ENCODE measurements at places on chromosomes 1 and 21. TPM values are rescaled to one million over a fixed set of nuclear protein-coding genes. Genes with fewer than 3 reads are reported as not detected.

DNA sequence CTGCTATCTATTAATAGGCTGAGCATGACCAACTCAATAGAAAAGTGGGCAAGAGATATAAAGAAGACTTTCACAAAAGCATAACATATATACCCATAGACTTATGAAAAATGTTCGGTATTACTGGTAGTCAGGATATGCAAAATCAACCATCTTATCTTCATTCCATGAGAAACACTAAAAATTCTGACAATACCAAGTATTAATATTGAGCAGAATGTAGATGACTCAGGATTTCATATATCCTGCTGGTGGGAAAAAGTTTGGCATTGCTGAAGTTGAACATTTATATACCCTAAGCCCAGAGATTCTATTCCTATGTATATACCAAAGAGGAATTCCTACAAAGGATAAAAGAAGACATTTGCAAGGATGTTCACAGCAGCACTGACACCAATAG is 138.3 kb downstream of the CLEC20A start:
- DNase-seq, result no peak

- no peak for DNase-seq
Measured at GRCh38 chr1:23553231-23554126, 5.8 kb downstream of the ID3 start.

DNA sequence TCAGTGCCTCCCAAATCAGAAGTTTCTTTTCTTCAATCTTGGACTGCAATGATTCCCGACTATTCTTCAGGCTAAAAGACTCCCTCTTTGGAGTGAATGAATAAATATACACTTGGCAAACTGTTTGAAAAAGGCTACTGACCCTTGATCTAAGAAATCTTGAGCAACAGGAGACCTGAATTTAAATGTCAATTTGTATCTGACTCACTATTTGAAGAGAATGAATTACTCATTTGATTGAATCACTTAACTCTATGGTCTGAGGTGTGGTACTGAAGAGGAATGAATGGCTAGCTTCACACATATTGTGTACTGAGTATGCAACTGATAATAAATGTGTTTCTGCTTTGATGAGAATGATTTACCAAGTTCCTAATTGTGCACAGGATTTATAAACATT is 4.6 kb upstream of the SMG7 start:
- DNase-seq, result no peak

GRCh38 chr1:101632548-101633272 is 364.0 kb downstream of the OLFM3 start:
- DNase-seq, result no peak

- DNase-seq, result no peak
Measured at GRCh38 chr1:208643005-208643597, 398.9 kb upstream of the PLXNA2 start.

- no peak for DNase-seq
Measured at GRCh38 chr1:232937741-232938375, 12.6 kb upstream of the NTPCR start.

DNA sequence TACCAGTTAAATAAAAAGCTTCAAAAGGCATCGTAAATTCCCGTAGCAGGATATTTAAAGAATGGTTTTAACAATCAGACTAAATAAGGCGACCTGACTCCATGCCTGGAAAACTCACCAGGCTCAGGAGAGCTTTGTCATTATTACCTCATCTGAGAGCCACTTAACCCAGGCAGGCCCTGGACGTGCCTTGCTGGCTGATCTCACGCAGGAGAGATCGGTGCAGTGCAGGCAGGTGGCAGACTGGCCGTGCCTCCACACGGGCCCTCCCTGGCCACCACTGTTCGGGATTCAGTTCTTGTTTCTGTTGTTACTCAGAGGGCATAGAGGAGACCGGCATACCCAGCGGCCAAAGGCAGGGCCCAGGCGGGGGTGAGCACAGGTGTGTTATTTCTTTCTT is 6.4 kb downstream of the MT1HL1 start:
- DNase-seq, result no peak

GRCh38 chr1:31583995-31584868 is 7.9 kb downstream of the TINAGL1 start:
- no peak for DNase-seq

GRCh38 chr1:94619731-94620130 is 78.2 kb upstream of the F3 start:
- DNase-seq, result no peak

Gene CCDC30
- 0.38 TPM for total RNA-seq

Gene GNG4
- total RNA-seq, result 0.06 TPM

Gene IGSF21
- total RNA-seq, result not detected

Gene PTAFR
- total RNA-seq, result not detected

Gene PDZK1
- total RNA-seq, result 0.69 TPM
